ENCODE measurements at places on chromosomes 1 and 21.

GRCh38 chr1:208569181-208569580 is 325.0 kb upstream of the PLXNA2 start:
- DNase-seq: no peak

DNA sequence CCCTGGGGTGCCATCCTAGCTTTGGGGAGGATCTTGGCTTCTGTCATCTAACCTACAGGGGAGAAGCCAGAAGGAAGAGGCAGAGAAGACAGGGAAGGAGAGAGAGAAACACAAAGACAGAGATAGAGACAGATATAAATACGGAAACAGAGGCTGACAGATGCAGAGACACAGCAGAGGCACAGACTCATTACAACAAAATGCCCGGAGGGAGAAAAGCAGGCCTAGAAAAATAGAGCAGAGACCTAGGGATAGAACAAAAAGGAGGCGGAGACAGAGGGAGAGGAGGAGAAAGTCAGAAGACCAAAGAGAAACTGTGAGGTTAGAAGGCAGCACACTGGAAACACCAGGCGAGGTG is 1.9 kb downstream of the PEAR1 start:
- no peak for DNase-seq

GRCh38 chr1:153963850-153964331 is 554 bp upstream of the SLC39A1 start:
- peak; percentile 39 for DNase-seq

- DNase-seq: no peak
Observed at GRCh38 chr21:20302084-20302483, 696.1 kb upstream of the NCAM2 start.

- peak; percentile 83 for DNase-seq
Observed at GRCh38 chr1:8463144-8463927, 145.4 kb downstream of the SLC45A1 start.

DNA sequence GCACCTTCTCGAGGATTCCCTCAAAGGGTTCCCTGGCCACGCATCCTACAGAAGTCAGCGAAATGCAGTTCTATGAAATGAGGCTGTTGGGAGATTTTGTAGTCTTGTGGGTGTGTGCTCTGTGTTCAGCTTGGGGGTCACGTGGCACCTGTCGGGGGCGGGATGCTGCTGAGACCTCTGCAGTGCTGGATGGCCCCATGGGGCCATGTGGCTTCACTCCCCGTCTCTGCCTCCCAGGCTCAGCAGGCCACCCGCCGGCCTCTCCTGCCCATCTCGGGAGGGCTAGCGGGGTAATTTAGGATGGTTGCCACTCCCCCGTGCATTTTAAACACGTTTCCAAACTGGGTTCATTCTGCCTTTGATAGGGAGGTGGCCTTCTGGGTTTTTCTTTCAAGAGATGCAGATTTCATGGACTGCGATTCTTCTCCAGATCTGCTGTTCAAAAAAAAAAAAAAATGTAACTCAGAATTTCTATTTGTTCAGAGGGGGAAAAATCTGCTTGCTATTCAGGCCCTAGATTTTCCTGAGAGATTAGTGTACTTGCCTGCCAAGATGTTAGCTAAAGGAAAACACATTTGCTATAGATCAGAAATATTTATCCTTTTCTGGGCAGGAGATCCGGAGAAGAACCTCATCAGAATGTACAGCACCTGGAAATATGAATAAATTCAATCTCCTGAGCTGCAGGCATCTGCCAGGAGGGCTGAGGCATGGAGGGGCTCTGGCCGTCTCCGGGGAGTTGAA is 277.2 kb upstream of the VAMP3 start:
- DNase-seq: no peak

DNA sequence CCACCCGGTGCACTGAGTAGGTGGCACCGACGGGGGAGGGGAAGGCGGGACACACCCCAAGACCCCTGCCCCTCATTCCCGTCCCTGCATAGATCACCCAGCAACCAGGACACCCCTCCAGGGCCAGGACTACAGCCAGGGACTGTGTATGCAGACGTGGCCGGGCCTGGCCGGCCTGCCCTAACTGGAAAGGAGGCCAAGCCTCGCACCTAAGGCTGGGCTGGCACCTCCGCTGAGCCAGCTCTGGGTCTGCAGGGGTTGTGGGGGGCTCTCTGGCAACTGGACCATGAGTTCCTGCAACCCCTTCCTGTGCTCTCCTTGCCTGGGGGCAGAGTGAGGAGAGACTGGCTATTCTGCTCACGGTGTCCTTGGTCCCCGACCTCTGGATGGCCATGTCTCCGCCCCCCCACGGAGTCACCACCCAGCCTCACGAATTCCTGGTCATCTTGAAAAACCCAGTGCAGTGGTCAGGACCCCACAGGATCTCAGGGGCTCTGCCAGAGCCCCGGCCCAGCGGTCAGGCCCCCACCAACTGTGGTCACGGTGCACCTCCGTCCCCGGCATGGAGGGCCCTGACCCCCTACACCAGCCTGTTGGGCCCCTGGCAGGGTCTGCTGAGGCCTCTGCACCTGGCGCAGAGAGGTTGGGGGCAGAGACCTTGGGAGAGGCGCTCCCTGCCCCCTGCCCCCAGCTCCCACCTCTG is 1.1 kb upstream of the FNDC10 start:
- DNase-seq: no peak
